IMR-90 (cell line): ENCODE measurements at places on chromosomes 1 and 21.

DNA sequence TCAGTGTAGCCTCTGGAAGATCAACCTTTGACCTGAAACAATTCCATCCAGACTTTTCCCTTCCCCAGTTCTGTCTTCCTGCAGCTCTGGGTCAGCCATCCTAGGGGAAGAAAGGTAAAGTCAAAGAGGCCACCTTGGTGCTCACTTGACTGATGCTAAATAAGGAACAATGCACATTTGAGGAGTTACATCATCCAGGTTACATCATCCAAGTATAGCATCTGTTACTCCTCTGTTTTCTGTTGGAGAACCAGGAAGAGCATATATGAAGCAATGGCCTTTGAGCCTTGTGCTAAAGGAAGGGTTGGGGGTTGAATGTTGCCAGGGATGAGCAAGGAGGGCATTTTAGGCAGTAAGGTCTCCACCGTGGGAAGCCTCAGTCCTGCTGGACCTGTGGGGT lies 3.1 kb upstream of the DSCAM start:
- DNase-seq = no peak

DNA sequence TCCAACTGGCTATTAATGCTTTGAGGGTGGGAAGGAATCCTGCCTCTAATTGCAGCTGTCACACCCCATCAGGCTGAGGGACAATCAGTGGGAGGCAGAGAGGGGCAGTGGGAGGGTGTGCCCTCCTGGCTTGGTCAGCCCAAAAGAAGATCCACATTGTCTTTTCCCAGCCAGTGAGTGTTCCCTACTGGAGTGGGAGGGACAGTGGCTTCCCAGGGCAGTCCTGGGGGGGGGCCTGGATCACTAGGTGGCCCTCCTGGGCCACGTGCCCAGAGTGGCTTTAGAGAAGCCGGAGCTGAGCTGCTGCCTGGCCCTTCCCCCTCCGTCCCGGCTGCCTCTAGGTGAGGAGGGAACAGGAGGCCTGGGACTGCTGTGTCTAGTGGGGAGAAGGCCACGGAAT lies 14.0 kb downstream of the INKA2 start:
- DNase-seq = no peak

- peak; percentile 65 for DNase-seq
Measured at GRCh38 chr1:192809307-192810252, 741 bp downstream of the RGS2 start.

DNA sequence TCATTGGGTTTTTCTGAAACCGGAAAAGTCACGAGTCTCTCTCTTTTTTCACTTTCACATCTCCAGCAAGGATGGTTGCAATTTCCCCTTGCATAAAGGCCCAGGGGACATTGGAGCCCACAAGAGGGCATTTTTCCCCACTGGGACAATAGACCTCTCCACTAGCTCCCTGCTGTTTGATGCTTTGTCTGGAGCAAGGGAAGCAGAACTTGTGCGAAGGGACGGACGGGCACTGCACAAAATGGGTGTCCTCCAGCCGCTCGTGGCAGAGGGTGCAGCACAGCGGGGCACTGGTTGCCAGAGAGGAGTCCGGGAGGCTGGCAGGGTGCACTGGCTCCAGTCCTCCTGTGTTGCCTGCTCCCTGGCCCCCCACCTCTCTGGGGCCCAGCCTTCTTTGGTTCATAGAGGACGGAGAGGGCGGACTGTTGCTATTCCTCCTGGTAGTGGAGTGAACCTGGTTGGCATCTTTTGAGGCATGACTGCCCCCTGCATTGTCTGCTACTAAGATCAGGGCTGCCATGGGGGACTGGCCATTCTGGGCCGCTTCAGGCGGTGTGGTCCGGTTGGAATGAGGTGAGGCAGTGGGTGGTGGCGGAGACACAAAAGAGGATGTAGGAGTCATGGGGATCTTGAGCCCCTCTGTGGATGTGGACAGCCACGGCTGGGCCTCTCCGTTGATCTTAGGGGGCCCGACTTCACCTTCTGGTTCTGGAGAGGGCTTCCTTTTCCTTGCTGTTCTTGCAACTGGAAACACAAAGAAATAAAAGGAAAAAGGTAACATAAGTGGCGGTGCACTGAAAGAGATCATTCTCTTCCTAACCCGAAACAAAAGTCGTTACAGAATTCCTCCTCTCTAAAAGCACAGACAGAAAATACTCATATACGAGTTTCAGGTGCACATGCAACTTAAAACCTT lies 2.6 kb downstream of the IRF2BP2 start:
- no peak for DNase-seq

DNA sequence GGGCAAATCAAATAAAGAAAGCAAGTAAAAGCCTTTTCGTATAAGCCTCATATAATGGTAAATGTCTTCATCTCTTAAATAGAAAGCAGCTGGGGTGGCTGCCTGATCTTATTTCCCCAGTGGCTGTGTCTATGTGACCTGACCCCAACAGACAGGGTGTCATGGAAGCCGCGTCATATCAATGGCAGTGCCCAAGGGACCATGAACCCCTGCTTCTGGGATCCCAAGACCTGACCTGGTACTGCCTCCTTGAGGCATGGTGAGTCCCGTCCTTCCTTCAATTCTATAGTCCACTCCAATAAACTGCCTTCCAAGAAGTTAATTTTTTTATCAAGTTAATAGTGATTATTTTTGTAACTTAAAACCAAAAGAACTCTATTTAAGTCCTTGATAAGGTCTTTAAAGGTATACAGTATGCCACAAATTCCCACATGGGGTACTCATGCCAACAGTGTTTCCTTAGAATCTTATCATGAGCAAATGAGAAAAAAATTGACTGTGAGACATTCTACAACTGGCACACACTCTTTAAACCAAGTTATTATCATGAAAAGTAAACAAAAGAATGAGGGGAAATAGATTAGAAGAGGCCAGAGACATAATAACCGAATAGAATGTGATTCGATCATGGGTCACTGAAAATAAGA lies 104.6 kb downstream of the ADSS2 start:
- no peak for DNase-seq

DNA sequence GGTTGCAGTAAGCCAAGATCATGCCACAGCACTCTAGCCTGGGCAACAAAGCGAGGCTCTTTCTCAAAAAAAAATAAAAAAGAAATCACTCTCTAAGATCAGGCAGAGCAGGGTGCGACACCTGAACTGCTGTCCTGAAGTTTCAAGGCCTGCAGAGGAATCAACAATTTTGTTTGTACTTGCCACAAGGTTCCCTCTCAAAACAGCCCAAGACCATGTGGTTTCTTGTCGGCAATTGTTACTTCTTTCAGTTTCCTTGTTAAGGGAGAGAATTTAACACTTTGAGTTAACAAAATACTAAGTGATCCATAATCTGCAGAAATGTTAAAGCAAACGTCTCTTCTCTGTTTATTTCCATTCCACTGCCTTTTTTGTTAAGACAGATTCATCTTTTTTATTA lies 36.5 kb downstream of the MACO1 start:
- DNase-seq = no peak

- DNase-seq = no peak
Measured at GRCh38 chr1:65911679-65912078, 119.0 kb downstream of the PDE4B start.

DNA sequence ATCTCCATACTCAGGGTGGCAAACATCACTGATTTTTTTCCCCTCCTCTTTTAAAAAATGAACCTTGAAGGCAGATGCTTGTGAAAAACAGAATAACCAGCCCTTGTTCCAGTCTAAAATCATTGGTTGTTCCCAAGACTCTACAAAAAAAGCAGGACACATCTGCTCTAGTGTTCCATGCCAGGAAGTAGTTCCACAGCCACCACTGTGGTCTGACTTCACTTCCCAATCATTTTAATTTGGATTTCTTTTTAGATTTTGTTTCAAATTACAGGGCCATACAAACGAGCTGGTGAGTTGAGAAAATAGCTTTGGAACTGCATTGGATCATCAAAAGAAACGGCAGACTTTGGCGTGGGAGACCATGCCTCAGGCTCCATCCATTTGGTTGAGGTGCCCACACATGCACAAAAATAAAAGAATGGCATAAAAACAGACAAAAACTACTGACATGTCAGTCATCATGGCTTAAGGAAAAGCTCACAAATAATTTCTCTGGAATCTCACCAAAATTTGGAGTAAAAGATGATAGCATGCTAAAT lies 210.0 kb downstream of the GABPA start:
- DNase-seq = peak; percentile 32

GRCh38 chr21:33064623-33065390 lies 5.1 kb upstream of the OLIG1 start:
- DNase-seq = no peak

GRCh38 chr1:209756615-209757445 lies 977 bp downstream of the TRAF3IP3 start:
- DNase-seq = no peak

- no peak for DNase-seq
Measured at GRCh38 chr1:190464690-190465089, 13.0 kb downstream of the BRINP3 start.

DNA sequence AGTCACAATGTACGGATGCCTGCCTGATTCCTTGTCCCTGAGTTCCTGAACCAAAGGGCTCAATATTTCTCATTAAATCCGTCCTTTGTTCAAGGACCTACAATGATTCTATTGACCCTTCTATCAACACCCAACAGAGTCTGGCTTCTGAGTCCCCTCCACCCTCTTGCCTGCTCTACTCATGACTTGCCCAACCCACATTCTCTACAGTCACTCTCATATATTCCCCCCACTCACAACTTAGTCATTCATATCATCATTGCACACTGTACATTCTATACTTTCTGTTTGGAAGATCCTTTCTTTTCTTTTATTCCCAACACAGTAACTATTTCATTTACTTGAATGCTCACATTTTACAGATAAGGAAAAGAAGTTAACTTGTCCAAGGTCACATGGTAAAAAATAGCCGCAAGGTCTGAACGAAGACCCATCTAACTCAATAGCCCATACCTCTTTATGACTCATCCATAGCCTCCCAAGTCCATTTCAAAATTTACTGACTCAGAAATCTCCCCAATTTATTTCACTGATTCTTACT lies 3.6 kb downstream of the OTUD7B start:
- DNase-seq = peak; percentile 76

DNA sequence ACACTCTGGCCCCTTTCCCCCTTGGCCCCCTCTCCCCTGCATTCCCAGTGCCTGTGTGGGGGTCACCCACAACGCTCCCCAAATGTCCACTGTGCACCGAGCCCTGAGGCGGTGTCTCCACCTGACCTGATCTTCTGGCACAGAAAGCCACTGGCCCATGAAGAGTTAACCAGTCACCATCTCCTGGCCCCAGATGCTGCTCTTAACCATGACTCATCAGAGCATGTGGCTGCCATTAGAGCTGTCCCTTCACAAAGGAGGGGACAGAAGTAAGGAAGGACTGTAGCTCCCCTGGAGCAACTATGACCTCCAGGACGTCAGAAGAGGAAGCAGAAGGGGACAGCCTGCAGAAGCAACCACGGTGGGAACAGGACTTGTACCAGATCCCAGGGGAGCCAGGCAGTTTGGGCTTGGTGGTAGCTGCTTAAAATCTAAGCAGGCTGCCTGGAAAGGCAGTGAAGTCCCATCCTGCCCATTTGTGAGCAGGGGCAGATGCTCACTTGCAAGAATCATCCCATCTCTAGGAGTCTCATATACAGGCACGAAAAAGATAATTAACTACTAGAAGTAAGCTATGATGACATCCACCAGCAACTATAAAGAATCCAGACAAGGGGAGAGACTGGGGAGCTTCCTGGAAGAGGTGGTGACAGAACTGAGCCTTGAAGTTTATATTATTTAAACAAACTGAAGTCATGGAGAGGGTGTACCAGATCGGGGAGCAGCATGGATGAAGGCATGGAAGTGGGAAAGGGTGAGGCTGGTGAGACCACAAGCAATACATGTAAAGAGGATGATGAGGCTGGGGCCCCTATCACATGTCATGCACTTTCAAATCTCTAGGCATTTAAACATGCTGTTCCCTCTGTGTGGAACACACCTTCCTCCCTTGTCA lies 1.1 kb upstream of the TTC39A start:
- peak; percentile 62 for DNase-seq
